ENCODE measurements at places on chromosomes 5 and 9.

- DNase-seq = no peak
These were observed 70.4 kb upstream of the SLC1A3 start for GRCh38 chr5:36535859-36536615.

- DNase-seq = no peak
These were observed 167.7 kb upstream of the RASA1 start for GRCh38 chr5:87099968-87100367.

DNA sequence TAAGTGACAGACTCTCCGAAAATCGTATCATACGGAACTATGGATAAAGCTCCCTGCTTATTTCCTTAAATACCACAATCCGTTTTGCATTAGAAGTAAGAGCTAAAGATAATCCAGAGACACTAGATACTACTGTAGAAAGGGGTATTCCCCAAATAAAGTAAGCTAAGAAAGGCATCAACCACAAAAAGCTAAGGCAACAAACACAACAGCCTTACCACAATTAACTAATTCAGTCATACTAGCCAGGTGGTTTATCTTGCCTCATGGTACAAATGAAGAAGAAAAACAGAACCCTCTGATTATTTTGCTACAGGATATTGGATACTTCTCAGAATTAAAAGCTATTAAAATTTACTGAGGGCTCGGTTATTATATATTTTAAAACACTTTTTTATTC is 14.1 kb downstream of the ERP44 start:
- DNase-seq = no peak

DNA sequence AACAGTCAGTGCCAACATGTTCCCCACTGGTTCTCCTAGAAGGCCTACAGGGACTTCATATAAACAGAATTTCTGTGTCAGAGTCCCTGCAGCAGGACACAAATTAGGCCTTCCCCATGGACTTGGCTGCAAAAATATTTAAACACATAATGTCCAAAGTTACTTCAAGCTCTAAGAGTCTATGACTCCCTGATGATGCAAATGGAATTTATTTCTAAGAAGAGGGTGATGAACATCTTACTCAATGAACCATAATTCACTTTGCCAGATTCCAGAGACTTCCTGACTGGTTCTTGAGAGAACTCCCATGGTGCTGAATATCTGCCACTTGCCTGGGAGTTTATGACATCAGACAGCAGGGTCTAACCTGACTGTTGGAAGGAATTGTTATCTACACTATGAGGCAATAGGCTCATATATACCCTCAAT is 32.7 kb upstream of the ADRA1B start:
- no peak for DNase-seq

- DNase-seq = no peak
These were observed 14.2 kb upstream of the NCS1 start for GRCh38 chr9:130158001-130158400.

DNA sequence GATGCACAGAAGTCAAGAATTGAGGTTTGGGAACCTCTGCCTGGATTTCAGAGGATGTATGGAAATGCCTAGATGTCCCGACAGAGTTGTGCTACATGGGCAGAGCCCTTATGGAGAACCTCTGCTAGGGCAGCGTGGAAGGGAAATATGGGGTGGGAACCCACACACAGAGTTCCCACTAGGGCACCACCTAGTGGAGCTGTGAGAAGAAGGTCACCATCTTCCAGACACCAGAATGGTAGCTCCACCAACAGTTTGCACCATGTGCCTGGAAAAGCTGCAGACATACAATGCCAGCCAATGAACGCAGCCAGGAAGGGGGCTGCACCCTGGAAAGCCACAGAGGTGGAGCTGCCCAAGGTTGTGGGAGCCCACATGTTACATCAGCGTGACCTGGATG is 104.5 kb downstream of the STK32A start:
- DNase-seq = no peak

DNA sequence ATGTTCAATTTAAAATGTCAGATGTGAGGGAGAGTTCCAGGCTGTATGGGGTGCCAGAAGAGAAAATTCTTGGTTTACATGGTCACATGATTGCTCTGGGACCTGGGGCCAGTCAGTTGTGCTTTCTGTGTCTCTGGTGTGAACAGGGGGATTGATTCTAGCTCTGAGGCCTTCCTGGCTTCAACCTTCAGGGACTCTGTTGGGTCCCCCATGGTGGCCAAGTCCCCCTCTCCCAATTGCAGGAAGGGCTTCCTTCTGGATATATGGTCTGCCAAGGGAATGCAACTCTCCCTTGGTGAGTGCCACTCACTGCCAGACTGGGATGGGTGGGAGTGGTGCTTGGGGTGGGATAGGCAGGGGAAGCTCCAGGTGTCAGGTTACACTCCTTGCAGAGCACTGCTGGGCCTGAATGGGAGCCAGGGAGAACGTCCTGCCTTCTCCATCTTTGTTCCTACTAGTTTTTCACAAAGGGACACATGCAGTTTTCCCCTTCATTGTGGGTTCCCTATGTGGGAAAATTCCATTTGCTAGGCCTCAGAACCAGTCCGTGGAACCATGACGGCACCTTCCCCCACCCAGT is 153.2 kb downstream of the MELK start:
- no peak for DNase-seq

GRCh38 chr9:82777366-82777765 is 285.6 kb downstream of the RASEF start:
- DNase-seq = no peak
